Fibroblast of skin of back (primary cell): ENCODE measurements at places on chromosomes 5 and 9.

DNA sequence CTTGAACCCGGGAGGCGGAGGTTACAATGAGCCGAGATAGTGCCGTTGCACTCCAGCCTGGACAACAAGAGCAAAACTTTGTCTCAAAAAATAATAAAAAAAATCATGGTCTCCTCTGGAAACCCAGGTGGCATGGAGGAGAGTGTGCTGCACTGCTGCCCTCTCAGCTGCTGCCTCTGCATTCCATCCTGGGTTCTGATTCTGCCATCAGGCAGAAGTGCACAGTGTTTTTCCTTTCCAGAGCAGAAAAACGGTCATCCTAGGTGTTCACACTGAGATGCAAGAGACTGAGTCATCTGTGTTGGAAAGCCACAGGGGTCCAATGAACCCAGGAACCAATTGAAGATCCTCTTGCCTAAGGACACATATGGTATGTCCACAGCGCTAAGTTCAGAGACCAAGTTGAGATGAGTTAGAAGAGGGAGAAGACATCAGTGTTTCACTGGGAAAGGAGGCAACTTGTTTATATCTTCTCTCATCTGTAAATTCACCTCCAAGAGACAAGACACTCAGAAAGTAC is 88.8 kb upstream of the DMRT1 start:
- peak; percentile 34 for DNase-seq

DNA sequence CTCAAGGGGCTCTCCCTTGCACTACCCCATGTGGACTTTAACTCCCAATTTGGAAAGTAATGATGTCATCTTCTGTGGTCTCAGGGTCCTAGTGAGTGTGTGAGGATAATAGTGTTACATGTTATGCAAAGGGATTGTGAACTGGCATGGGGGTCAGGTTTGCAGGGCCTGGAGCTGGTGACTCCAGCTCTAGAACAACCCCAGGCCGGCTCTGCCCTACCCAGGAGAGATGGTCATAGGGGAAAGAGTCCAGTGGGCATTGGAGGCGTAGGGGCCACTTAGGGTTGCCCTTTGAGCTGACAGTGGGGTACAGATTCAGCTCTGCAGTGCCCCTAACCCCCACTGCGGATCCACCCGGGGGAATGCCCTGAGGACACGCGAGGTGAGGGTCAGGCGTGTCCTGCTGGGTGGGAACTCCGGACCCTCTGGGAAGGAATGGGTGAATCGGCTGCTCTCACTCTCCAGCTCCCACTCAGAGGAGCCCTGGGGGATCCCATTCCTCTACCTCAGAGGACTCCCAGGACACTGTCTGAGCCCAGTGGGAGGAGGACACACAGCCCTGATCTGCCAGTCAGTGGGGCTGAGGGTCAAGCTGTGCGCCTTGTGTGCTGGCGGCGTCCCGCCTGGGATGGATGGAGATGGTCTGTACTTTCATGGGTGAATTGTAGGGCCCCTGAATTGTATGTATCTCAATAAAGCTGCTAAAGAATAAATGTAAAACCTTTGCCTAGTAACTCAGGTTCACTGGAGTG is 2.5 kb upstream of the NKD2 start:
- DNase-seq, result no peak

GRCh38 chr5:106862450-106863193 is 808.1 kb downstream of the EFNA5 start:
- peak; percentile 39 for DNase-seq

DNA sequence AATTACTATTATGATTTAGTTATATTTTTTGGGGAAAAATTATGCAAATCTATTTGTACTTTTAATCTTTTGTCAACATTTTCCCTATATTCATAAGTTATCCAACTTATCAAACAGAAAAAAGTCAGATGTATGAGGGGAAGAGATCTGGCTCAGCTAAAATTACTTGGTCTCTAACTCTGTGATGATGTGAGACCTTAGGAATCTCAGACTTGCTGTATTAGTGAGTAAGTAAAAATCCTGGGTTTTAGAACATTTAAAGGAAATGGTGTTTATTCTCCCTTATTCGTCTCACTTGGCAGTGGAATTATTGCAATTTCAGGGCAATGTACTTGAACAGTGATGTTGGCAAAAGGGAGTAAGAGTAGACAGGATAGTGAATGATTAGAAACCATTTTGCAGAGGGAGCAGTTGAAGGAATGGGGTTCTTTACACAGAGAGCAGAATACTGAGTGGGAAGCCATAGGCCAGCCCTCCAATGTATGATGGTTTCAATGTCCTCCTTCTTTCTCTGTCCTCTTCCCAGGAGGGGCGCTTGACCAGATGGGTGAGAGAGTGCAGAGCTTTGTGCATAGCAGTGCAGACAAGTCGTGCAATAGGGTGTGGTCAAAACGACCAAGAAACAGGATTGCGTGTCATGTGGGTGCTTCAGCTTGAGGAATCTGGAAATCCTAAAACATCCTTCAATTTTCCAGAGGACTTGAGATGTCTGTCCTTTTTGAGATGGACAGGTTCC is 91.7 kb downstream of the TENT4A start:
- DNase-seq, result peak; percentile 74

DNA sequence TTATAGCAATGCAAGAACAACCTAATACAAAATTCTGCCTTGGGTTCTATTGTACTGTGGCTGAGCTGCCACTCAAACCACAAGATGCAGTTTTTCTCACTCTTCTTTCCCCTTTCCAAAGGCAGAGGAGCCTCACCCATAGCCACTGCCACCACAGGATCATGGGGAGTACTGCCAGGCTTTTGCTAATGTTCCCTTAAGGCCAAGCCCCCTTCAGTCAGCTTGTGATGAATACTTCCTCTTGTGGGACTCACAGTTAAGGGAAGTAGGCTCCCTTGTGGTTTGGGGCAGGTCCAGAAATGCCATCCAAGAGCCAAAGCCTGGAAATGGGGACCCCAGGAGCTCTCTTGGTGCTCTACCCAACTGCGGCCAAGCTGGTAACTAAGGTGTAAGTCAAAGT is 258.7 kb downstream of the SPATA31D1 start:
- DNase-seq, result peak; percentile 5

- no peak for DNase-seq
These were observed 167.4 kb downstream of the GAPVD1 start for GRCh38 chr9:125428902-125429467.

DNA sequence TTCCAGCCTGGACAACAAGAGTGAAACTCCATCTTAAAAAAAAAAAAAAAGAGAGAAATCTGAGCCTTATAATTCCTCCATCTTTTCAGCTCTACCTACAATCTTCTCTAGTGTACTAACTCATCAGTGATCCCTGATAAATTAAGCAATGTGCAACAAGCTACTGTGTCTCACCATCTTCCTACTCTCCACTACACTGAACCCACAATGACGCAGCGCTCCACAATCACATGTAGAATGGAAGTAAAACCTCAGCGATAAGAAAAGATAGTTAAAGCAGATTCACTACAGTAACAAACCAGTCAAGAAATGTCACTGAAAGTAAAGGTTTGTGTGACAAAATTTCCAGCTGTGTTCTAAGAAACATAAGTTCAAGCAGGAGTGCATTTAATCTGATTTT is 13.5 kb downstream of the ABCA1 start:
- DNase-seq, result no peak

- DNase-seq, result no peak
These were observed 121.1 kb upstream of the SLC12A2 start for GRCh38 chr5:127962491-127962890.

- DNase-seq, result no peak
These were observed 62.5 kb upstream of the ITGA1 start for GRCh38 chr5:52725065-52725746.
